ENCODE measurements at places on chromosomes 5 and 9.

- DNase-seq = no peak
Observed at GRCh38 chr9:136947955-136948510, 3.0 kb downstream of the C8G start.

- no peak for DNase-seq
Observed at GRCh38 chr5:91417219-91417618, 34.1 kb upstream of the ARRDC3 start.

DNA sequence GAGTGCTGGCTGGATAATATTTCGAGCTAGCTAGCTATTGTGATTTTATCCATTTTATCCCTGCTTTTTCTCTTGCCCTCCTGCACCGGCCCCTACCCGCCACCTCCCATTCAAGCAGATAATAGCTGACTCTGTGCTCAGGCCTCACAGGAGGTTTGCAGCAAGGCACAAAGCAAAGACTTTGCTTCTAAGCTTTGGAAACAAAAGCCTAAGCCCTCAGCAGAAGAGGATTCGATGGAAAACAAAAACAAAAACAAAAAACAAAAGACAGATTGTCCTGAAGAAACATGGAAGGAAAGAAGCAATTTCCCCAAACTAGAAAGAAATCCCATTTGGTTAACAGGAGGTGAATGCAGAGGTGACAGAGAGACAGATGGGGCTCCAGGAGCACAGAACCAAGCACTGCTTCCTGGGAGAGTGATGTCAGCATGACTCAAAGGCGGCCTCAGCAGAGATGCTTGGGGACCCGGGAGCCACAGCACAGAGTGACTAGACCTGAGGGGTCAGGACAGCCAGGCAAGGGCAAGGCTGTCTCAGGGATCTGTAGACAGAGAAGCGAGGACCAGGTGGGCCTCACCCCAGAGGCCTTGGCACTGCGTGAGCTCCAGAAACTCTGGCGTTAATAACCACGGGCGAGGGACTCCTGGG is 28.4 kb downstream of the MTX3 start:
- DNase-seq = no peak

DNA sequence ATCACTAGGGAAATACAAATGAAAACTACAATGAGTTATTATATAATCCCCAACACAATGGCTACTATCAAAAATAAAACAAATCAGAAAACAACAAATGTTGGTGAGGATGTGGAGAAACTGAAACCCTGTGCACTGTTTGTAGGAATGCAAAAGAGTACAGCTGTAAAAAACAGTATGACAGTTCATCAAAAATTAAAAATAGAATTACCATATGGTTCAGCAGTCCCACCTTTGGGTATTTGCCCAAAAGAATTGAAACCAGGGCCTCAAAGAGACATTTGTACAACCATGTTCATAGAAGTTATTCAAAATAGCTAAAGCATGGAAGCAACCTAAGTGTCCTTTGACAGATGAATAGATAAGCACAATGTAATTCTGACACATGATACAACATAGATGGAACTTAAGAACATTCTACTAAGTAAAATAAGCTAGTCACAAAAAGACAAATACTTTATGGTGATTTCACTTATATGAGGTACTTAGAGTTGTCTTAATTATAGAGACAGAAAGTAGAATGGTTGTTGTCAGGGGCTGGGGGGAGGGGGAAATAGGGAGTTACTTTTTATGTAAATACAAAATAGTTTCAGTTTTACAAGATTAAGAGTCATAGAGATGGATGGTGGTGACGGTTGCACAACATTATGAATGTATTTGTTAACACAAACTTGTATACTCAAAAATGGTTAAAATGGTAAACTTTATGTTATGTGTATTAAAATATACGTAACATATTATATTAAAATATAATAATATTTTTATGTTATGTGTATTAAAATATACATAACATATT is 102.8 kb downstream of the KCTD16 start:
- no peak for DNase-seq

DNA sequence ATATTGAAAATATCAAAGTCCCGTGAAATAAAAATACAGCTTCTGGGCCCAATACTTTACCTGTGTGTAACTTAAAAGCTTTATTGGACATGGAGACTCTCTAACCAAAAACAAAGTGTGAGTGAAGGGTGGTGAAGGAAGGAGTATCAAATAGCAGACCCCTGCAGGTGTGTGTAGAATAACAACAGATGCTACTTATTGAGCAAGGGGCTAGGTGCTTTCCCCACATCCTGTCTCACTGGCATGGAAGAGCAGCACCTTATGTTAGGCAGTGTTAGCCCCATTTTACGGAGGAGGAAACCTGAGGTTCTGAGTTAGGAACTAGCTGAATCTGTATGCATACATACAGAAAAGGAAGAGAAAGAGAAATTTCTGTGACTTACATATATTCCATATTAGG is 21.8 kb downstream of the SLIT3 start:
- no peak for DNase-seq

GRCh38 chr5:2170761-2171160 is 288.0 kb upstream of the IRX4 start:
- DNase-seq = no peak

- no peak for DNase-seq
Observed at GRCh38 chr9:27539479-27540441, 10.1 kb upstream of the MOB3B start.

DNA sequence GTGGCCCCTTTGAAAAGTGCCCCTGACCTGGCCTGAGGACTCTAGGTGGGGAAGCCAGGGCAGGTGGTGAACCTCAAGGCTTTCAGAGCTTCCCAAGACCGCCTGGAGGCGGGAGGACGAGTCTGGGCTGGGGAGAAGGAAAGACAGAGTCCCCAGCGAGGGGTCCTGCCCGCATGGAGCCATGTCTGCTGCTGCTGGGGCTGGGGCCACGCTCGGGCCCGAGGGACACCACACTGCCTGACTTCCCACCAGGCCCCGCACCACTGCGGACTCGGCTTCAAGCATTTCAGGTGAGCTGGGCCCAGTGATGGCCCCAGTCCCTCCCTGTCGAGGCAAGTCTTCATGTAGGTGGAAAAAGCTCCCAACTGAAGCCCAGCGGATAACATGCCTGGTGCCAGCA is 62.1 kb upstream of the SARDH start:
- DNase-seq = no peak

GRCh38 chr9:120299785-120300184 is 280.2 kb downstream of the CDK5RAP2 start:
- DNase-seq = no peak

DNA sequence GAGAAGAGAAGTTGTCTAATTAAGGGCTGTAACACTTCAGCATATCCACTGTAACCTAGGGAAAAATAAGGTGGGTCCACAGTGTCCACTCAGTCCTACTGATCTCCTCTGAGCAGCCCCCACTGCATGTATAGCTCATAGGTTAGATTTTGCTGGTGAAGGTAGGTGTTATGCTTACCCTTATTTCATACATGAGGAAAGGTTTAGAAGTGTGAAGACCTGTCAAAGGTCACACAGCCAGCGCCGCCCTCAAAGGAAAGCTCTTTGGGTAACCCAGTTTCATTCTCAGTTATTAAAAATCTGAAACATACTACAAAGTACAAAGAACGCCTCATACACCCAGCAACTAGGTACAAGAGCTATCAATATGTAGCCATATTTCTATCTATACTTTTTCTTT is 87.2 kb downstream of the TLE4 start:
- DNase-seq = no peak

DNA sequence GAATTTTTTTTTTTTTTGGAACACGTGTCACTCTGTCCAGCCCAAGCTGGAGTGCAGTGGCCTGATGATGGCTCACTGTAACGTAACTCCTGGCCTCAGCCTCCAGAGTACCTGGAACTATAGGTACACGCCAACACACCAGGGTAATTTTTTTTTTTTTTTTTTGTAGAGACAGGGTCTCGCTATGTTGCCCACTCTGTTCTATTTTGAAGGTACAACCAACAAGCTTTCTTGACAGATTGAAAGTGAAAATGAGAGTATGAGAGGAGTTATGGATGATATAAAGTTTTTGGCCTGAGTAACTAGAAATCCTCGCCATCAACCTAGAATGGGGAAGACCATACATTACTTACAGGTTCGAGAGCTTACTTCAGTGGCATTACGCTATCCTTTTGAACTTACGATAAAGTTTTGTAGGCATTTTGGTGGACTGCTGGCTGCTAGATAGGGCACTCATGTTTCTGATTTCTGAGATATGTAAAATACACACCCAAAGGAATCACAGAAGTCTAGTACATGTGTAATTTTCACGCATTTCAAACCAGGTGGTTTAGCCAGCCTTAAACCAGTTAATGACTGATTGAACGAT is 806 bp upstream of the CDC42SE2 start:
- no peak for DNase-seq

DNA sequence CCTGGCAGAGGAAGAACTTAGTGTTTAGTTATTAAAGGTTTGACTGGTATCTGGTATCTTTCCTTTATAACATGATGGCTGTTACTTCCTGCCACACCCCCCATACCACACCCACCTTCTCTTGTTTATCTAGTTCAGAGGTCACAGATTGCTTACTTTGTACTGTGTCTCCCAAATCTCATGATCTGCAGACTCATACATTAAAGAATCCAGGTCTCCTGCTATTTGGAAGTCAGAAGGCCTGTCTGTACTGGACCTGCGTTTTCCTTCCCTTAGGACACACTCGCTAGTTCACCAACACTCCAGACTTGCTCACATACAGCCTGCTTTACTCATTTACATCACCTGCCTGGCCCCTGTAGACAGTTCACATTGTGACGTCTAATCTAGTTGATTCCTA is 39.3 kb downstream of the NUDT12 start:
- DNase-seq = no peak

DNA sequence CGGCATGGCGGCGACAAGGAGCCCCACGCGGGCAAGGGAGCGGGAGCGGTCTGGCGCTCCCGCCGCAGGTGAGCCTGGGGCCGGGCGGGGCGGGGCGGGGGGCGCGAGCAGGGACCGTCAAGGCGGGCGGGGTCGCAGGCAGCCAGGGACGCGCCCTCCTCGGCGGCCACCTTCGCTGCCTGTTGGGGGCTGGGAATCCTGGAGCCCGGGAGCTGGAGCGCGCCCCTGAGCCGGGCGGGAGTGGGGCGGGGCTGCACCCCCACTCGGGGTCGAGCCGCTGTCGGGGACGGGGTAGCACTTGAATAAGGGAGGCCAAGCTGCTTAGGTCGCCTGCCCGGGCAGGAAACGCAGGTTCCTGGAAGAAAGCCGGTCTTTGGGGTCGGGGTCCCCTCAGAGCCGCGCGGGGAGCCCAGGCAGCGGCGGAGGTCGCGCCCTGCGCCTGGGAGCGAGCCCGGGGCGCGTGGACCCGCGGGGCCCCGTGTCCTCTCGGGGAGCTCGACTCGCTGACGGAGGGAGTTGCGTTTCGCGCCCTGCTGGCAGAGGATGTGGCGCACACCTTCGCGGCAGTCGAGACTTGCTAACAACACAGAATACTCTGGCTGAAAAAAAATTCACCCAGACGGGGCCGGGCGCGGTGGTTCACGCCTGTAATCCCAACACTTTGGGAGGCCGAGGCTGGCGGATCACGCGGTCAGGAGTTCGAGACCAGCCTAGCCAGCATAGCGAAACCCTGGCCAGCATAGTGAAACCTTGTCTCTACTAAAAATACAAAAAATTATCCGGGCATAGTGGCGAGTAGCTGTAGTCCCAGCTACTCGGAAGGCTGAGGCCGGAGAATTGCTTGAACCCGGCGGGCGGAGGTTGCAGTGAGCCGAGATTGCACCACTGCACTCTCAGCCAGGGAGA is 552 bp downstream of the OTULINL start:
- peak; percentile 74 for DNase-seq
